ENCODE measurements at places on chromosomes 5 and 9.

GRCh38 chr9:33676746-33677505 lies 118.4 kb upstream of the PRSS3 start:
- peak; percentile 5 for DNase-seq

DNA sequence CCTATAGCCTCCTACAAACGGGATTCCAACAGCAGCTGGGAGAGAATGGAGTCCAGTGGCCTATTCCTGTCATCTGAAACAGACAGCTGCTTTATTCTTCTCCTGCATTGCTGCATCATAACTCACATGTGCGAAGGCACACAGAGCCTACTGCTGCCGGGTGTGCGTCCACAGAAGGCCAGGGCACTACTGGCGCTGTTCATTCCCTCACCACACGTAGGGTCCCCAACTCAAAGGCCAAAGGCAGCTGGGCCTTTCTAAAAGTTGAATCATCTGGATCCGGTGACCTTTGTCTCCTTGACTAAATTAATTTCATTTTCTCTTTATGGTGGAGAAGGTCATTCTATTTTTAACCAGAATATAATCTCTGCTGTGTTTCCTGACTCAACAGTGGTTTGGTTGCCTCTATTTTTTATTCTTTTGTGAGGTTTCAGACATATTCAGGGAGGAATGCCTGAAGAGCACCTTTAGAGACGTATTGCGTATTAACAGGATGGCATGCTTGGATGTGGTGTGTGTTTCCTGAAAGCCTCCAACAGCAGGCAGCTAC lies 10.8 kb upstream of the SPATA24 start:
- DNase-seq = no peak

DNA sequence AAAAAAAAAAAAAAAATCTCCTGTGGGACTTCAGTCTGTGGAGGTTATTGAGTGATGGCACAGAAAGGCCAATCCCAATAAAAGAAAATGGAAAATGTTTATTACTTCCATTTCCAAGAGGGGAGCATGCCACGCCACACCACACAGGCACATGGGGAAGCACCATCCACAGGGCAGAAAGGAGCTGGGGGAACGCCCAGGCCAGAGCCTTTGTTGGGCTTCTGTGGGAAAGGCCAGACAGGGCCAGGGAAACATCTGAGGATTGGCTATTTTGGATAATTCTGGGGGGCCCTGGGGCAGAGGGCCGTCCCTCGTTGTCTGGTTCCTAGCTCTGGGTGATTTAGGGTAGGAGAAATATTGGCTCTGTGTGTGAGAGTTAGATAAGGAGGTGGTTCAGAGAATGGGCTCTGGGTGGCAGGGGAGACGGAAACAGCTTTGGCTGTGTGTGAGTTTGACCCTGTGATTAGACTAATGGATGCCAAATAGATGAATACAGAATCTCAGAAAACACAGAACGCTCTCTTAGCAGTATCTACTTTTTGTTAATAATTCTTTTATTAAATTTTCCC lies 49.0 kb upstream of the ABL1 start:
- no peak for DNase-seq

DNA sequence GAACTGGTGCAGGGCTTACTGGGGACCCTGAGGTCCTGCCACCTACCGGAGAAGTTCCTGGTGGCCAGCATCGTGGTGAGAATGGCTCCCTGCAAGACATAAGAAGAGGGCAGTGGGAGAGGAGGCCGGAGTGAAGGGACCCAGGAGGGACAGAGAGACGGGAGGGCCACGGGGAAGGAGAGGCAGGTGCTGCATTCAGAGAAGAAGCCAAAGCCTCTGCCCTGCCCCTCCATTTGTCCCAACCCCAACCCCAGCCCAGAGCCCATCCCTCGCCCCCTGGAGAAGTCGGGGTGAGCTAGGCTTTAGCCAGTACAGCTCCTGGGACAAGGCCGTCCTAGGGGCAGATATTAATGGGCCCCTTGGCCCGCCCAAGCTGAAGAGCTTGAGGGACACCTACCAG lies 41.8 kb downstream of the CAMK2A start:
- no peak for DNase-seq

- DNase-seq = no peak
Observed at GRCh38 chr9:133807818-133808217, 69.7 kb upstream of the SARDH start.
